ENCODE measurements at places on chromosomes 7 and 10.

DNA sequence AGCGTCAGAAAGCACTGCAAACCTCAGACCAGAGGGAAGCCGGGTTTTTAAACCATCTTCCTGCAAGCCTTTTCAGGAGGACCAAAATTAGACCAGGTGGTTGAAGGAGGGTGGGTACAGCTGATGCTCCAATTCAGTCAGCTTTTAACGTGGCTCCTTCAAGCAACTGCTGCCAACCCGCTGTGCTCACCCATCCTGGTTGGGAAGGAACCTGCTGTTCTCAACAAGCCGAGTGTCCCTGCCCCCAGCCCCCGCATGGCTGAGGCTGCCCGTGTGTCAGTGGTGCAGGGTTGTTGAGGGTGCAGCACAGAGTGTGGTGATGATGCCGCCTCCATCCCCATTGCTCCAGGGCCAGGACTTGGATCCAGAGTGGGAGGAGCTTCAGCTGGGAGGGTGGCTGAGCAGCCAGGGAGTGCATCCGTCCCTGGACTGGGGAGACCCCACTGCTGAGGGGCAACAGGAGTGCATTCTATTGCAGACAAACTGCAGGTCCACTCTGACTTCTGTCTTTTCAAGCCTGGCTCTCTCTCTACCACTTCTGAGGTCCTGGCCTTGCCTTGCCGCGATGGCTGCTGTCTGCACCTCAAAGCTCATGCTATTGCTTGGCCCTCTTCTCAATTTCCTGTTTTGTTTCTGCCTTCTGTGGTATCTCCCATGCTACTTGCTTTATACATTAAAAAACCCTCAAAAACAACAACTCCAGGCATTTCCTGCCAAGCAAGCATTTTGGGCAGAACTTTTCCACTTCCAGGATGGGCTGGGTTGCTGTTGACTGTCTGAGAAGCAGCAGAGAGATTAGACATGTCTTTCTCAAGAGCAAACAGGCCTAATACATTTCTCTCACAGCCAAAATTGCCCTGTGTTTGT lies 134.7 kb downstream of the DNAJB6 start:
- no peak for DNase-seq

DNA sequence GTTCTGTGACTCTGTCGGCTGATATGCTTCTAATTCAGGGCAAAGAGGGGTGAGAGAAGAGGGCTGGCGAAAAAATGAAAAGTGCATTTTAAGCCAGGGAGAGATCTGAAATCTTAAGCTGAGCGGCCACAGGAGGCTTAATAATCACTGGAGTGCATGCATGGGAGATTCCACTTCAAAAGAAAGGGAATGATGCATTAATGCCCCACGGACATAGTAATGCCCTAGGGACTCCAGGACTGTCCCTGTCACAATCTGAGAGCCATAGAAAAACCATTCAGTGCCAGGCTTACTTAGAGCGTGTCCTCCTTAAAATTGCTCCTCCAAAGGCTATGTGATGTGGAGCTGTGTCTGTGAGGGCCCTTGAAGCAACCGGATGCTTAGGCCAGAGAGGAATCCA lies 75.1 kb downstream of the NHLRC2 start:
- no peak for DNase-seq

DNA sequence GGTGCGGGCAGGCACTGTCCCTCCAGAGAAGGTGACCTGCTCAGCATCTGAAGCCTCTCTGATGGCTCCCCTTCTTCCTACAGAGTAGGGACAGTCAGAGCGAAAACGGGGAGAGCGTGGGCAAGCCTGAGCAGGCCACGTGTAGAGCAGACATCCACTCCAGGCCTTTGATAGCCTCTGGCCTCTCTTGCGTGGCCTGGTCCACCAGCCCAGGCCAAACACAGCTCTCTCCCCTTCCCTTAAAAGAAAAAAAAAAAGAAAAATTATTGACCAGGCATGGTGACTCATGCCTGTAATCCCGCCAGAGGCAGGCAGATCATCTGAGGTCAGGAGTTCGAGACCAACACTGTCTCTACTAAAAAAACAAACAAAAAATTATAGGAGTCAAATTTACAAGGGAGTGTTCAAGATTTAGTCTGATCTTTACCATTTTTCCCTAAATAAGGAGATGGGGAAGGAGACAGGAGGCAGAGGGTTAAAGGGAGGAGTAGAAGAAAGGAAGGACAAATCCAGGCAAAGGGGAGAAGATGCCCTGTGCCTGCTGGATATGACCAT lies 84.8 kb downstream of the PLXNA4 start:
- DNase-seq = no peak

GRCh38 chr7:50868426-50869100 lies 85.9 kb upstream of the GRB10 start:
- DNase-seq = no peak

- peak; percentile 62 for DNase-seq
Measured at GRCh38 chr10:71771821-71772617, 1.3 kb downstream of the VSIR start.

GRCh38 chr10:28130267-28130666 lies 131.4 kb upstream of the ODAD2 start:
- no peak for DNase-seq

DNA sequence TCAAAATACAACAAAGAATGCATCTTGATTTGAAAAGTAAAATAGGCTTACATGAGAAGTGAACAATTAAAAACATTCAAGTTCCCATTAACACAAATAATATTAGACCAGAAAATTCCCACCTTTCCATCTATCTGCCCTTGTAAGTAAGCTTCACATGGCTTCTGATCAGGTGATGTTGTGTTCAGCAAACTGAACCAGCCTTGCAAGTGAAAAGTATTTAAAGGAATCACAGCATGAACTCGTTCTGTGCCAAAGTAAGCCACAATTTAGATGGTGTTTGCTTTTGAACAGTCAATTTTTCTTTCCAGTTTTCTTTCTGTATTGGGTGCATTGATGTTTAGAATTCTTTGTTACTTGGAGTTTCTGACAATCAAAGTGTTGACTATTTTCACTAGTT lies 347.9 kb downstream of the TNS3 start:
- no peak for DNase-seq

- no peak for DNase-seq
Measured at GRCh38 chr7:96093435-96093834, 228.5 kb downstream of the SLC25A13 start.

DNA sequence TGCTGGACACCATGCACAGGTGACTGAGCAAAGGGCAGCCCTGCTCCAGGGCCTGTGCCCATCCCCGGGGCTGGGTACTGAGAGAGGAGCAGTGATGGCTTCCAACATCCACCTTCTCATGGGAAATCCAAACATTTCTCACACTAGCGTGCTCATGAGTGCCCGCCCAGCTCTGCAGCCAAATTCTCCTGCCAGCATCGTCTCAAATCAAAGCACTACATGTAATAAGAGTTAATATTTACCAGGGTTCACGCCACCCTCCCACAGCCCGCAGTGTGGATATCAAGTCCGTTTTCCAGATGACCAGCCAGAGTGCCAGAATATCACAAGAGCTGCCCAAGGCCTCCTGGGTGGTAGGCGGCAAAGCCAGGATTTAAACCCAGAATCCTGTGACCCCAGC lies 12.1 kb downstream of the IL15RA start:
- no peak for DNase-seq

GRCh38 chr7:155788616-155789000 lies 23.7 kb downstream of the SHH start:
- no peak for DNase-seq

- no peak for DNase-seq
Measured at GRCh38 chr10:88256013-88256680, 327.0 kb downstream of the RNLS start.

GRCh38 chr10:47456794-47457527 lies 27.0 kb downstream of the ANXA8 start:
- no peak for DNase-seq

GRCh38 chr7:128056901-128057300 lies 25.7 kb upstream of the LRRC4 start:
- no peak for DNase-seq

DNA sequence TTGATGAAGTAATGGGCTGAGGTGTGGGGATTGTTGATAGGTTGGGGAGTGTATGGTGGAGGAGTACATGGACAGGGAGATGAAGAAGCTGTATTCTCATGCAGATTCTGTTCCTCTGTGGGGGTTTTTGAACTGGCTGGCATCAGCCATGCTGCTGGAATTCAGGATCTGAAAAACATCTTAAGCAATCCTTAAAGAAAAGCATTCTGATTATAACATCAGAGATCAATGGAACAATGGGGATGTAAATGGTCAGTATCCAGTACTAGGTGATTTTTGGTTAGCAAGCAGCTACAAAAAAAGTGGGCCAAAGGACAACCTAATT lies 247.5 kb upstream of the GALNT17 start:
- DNase-seq = no peak

- no peak for DNase-seq
Measured at GRCh38 chr7:3282457-3282856, 18.6 kb upstream of the SDK1 start.

- no peak for DNase-seq
Measured at GRCh38 chr10:62778125-62778524, 26.4 kb upstream of the ADO start.

DNA sequence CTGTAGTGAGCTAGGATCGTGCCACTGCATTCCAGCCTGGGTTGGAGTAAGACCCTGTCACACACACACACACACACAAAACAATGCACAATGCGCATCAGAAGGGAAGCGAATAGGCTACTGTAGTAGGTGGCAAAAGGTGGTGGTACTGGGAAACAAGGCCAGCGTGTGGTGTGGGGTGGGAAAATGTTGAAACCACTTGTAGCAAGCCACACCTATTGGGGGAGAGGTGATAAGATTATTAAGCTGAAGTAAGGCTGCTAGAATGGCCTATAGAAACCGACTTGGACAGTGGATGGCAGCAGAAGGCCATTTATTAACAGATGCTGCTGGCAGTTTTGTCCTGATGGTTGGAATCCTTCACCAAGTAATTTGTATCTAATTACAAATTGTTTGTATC lies 7.2 kb upstream of the CHCHD1 start:
- DNase-seq = no peak

- DNase-seq = no peak
Measured at GRCh38 chr10:54139819-54140428, 661.1 kb downstream of the PCDH15 start.

- no peak for DNase-seq
Measured at GRCh38 chr7:134842062-134842461, 62.6 kb downstream of the CALD1 start.

GRCh38 chr10:119784340-119785067 lies 58.7 kb downstream of the INPP5F start:
- DNase-seq = no peak

GRCh38 chr10:34808801-34809745 lies 6.0 kb downstream of the PARD3 start:
- DNase-seq = no peak

DNA sequence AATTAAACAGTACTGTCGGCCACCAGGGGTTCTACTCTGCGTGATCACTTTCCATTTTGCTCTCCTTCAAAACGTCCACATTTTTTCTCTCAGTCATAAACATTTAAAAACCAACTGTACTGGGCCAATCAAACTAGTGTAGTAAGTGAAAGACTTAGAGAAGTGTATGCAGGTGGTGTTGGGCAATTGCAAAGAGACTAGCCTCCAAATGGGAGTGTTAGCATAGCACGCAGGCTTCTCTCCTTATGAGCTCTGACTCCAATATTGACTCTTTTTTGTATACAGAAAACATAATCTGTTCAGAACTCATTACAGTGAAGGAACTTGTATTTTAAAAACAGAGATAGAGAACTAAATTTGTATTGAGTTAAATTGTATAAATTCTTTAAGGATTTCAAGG lies 150.6 kb downstream of the SDK1 start:
- no peak for DNase-seq

DNA sequence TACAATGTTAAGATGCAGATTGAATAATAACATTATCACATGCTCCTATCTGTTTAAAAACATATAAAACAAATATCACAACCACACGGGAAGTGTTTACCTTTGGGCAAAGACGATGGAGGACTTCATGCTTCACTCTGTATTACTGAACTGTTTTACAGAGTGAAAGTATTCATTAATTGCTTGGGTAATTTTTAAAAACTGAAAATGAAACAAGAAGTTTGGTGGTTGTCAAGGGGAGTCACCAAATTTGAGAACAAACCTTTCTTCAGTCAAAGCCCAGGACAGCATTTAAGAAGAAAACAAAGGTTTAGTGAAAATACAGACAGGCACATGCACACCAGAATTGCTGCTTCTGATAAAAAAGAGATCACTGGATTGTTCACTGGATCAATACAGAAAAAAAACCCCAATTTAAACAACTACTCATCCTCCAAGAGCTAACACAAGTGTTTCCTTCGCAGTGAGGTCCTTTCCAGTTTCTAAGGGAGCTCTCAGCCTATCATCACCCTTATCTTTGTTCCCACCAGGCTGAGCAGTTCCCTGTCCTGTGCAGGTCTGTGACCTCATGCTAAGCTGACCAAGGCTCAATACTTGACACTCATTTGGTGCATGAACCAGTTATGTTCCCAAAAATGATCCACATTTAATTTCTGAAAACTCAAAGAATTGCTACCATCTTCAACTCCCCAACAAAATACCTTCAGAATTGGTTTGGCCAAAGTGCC lies 8.8 kb downstream of the PARP12 start:
- no peak for DNase-seq

- no peak for DNase-seq
Measured at GRCh38 chr10:87598700-87599099, 61.0 kb upstream of the PAPSS2 start.
